ENCODE measurements at places on chromosomes 1 and 21.

DNA sequence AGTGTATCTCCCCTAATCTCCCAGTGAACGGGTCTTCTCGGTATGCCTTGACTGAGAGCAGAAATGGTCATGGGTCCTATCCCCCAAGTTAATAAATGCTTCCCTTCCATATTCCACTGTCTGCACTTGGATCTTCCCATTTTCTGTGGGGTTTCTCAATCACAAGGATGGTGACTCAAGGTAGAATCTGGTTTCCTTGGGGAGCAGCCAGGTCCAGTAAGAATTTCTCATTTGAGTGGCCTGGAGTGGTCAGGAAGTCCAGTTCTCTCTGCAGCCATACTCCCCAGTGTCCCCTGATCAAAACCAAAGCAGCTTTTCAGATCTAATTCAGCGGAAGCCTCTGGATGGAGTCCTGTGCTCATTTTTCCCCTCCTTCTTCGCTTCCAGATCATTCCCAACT is 14.8 kb upstream of the SLC27A3 start:
- DNase-seq: no peak

- no peak for DNase-seq
These were observed 28.9 kb upstream of the EVA1B start for GRCh38 chr1:36352125-36352909.

GRCh38 chr21:33492571-33492970 is 1.1 kb upstream of the DNAJC28 start:
- DNase-seq: no peak

DNA sequence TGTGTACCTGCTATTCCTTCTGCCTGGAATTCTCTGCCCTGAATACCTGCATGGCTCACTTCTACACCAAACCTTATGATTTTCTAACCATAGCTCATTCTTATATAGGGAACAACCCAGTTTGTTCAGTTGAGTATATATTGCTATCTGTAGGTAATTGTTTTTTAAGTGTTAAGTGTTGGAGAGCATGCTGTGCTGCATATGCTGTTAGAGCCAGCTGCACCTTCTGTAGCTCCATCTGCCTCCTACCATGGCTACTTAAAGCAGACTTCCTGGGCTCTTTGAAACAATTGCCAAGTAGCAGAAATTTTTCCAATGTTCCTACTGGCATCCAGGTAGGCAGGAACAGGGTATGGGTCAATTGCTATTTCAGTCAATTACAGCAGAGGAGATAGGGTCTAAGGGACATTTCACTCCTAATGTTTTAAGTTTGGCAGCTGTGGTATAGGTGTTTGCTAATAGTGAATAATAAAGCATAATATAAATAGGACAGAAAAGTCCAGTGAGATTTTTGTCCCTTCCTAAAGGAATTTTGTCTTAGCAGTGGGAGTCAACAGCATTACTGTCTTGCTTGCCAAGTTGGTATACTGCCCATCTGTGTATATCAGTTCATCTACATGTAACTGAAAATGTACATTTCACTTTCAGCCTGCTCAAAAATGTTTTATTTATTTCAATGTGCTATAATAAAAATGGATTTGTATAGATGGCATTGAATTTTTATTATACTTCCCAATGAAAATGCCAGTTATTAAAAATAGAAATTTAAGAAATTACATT is 34.0 kb upstream of the C1orf115 start:
- DNase-seq: no peak

- DNase-seq: no peak
These were observed 11.8 kb upstream of the DENND1B start for GRCh38 chr1:197787056-197787455.

- no peak for DNase-seq
These were observed 383.7 kb downstream of the ZP4 start for GRCh38 chr1:237507005-237507404.

GRCh38 chr1:180167021-180167701 is 12.5 kb downstream of the QSOX1 start:
- no peak for DNase-seq

GRCh38 chr1:64898107-64898861 is 68.1 kb downstream of the JAK1 start:
- DNase-seq: peak; percentile 20

GRCh38 chr1:159972443-159973205 is 18.6 kb upstream of the SLAMF9 start:
- no peak for DNase-seq

DNA sequence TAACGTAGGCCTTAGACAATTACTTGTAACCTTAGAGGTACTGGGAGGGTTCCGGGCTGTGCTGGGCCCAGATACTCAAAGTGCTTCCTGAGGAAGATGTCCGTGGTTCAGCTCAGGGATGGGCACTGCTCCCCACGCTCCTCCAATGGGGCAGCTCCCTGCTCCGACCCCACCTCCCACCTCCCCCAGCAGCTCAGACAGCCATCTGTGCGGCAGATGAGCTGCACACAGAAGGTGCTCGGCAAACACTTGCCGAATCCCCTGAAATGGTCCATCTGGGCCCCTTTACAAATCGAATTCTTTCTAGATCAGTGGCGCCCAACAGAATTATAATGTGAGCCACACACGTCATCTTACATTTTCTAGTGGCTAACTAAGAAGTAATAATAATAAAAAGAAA is 242.4 kb upstream of the RAB4A start:
- no peak for DNase-seq

- no peak for DNase-seq
These were observed 296.3 kb downstream of the PTBP2 start for GRCh38 chr1:97017895-97018294.

- peak; percentile 94 for DNase-seq
These were observed 88.1 kb downstream of the CCDC30 start for GRCh38 chr1:42551180-42551579.

GRCh38 chr1:162463021-162463420 is 34.6 kb upstream of the UHMK1 start:
- no peak for DNase-seq

DNA sequence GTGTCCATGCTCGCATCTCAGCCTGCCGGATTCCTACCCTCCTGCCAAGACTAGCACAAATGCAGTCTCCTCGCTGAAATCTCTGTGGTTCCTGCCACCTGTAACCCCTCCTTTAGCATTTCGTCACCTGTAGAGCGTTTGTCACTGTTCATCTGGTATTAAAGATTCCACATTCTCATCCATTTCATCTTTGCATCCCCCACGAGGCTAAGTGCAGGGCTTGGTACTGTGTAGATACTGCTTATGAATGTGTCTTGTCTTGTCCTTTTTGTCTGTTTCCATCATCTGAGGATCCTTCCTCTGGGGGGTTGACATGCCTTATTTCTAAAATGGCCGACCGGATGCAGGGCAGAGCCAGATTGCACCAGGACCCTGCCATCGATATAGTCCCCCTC is 53.7 kb upstream of the DNAJC6 start:
- DNase-seq: no peak

GRCh38 chr1:19893687-19894086 is 11.5 kb downstream of the OTUD3 start:
- DNase-seq: no peak

DNA sequence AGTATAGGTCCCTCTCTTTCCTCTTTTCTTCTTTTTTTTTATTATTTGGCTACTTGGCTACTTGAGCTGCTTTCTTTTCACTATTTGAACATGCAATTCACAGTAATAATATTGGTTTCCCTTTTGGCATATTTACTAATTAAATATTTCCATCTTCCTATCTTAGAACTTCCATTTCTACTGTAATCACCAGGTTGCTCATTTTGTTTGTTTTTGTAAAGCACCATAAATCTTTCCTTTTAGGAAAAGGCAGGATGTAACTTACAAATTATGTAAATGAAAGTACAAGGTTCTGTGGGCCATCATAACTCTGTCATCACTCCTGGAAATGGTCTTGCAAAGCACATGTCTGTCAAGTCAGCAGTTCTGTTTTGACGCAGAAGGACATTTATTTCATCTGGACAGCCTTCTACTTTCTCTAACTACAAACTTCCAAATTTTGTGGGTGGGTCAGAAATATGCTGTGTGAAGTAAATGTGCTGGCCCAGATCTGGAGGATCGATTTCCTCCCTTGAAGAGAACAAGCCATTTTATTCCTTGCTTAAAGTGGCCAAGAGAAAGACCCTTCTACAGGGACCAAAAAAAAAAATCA is 71.7 kb upstream of the TNFSF18 start:
- no peak for DNase-seq

DNA sequence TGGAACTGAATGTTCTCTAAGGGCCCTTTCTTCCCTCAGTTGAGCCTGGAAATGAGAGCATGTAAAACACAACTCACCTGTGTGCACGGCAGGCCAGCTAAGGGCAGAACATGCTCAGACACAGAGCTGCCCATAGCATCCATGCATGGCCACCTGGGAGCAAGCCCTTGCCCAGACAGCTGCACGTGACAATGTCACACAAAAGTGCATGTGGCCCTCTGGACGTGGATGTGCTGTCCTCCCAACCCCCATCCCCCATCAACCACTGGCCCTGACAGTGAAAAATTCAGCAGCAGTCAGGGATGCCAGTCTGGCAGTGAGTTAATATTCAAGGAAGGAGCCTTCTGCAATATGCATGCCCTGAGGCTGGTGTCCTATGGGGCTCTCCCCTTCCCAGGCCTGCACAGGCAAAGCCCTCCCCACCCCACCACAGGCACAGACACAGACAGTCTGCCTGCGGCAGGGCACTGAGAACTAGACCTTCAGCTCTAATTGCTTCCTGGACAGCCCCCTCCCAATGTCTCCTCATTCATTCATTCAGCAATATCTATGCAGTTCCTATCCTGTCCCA is 14.6 kb upstream of the COL16A1 start:
- no peak for DNase-seq

DNA sequence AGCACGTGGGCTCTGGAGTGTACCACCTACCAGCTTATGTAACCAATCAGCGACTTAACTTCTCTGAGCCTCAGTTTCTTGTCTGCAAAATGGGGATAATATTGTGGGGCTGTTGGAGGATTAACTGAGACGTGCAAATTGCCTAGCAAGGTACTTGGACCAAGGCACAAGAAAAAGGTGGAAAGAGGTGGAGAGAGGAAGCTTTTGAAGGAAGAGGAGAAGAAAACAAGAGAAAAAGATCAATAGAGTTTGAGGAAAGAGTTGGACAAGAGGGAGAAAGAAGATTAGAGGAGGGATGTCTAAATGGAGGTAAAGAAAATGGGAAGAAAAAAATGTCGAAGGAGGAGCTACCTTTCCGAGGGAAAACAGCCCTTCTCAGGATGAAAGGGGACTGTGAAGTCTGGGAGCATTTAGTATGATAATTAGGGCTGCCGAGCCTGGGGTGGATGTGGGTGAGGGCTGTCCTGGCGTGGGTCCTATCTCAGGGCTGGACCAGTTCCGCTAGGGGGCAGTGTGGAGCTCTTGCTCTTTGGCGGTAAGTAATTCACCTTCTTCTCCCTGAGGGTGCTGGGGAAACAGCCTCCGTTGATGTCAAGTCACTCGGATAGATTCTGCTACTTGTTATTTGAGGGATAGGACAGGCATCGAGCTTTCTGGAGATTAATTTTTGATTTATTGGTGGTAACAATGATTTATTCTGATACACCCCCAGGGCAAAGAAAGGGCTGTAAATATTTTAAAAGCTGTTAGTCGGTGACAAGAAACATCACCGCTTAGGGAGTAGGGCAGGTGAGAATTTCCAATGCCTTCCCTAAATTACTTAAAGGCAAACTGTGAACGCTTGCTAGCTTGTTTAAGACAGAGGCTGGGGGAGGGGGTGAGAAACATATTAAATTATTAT is 79.0 kb upstream of the NFASC start:
- DNase-seq: peak; percentile 18

DNA sequence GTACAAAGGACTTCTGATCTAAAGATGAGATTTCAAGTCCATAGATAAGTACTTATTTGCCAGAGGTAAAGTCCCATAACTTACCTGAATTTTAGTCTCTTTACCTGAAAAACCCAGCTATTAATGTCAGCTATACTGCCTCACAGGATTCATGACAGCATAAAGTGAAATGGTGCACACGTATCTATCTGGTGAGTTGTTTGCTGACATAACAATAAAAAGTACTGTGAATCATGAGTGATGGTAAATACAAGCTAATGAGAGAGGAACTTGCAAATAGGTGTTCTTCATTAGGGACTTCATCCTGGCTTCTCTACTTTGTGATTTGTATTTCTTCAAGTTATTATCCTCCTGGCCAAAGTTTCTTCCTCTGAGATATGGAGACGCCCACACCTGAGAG is 225.1 kb upstream of the C8B start:
- no peak for DNase-seq

GRCh38 chr1:38833146-38833545 is 26.4 kb downstream of the RRAGC start:
- no peak for DNase-seq

GRCh38 chr1:237457573-237457972 is 415.6 kb downstream of the RYR2 start:
- DNase-seq: no peak

DNA sequence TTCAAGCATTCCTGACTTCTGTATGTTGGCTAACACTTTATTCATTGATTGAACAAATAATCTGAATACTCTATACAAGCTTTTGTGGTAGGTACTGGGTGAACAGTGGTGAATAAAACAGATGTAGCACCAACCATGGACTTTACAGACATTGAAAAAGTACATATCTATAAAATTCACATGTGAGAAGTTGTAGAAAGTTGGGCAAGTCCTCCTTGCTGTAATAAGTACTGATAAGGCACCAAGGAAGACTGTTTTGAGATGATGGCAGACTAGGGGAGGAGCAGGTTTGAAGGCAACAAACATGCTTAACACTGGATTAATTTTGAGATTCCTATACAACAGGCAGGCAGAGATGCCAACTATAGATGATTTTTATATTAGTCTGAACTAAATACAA is 42.4 kb downstream of the RNF2 start:
- DNase-seq: no peak

- DNase-seq: no peak
These were observed 21.6 kb downstream of the MAPKAPK2 start for GRCh38 chr1:206706298-206706791.

GRCh38 chr1:27596986-27597385 is 7.0 kb downstream of the AHDC1 start:
- no peak for DNase-seq

DNA sequence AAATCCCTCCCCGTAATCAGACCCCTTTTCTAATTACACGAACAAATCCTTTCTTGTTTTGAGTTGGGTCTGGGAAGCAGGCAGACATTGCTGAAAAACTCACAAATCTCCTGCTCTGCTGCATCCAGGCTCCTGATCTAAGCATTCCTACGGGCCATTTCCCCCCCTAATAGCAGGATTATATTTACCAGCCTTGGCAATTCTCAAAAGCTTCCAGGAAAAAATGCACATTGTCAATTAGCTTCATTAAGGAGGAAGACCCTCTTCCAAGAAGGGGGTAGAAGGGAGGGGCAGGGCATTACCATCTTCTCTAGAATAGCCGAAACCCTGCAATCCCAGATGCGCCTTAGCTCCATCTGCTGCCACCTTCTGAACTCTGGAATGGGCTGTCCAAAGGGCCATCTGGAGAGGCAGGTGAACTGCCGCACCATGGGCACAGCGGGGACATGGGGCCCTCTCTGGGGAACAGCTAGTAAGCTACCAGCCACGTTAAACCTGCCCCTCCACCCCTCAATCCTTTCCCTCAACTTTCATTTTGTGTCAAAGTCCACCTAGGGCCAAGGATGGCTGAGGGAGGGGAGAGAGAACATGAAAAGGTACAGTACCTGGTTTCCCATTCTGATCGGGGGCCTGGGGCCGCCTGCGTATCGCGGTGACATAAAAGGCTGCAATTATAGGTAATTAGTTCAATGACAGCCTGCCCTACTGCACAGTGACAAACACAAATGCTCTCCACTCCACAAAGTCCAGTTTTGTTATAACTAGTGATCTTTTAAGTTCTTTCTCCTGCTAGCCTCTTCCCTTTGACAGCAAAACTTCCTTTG is 56.8 kb downstream of the MRPL37 start:
- no peak for DNase-seq
